ENCODE measurements at places on chromosomes 12 and 14.

DNA sequence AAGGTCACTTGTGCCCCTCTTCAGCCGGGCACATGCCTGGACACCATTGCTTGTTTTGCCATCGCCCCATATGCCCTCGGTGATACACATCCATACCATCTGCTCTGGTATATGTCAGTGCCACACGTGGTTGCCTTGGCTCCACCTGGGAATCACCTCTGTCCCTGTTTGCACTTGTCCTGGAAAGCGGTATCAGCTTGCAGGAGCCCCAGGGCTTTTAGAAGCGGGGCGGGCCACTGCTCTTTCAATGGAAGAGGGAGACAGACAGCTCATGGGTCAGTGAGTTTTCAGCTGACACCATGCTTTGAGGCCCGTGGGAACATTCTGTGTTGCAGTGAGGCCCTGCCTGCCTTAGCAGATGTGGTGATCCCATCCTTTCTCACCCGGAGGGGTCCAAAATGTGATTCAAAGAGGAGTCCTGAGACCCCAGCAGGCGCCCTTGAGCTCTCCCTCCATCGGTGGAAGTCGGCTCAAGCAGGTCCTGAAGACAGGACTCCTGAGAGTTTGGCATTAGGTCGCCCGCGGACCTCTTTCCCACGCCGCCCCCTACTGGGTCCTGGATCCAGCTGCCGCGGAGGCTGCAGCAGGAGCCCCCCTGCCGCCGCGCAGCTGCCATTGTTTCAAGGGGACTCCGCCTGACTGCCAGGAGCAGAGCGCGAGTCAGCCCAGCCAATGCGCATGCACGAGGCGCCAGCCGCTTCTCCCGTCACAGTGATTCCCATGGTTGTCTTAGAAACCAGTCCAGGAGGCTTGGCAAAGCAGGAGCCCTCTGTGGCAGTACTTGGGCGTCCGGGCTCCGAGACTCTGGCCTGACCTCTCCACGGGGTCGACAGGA, 773.2 kb upstream of the ALG10B start:
- no peak for ATAC-seq

- peak; percentile 24 for ATAC-seq
Measured at GRCh38 chr12:111451649-111452129, 46.0 kb downstream of the SH2B3 start.

DNA sequence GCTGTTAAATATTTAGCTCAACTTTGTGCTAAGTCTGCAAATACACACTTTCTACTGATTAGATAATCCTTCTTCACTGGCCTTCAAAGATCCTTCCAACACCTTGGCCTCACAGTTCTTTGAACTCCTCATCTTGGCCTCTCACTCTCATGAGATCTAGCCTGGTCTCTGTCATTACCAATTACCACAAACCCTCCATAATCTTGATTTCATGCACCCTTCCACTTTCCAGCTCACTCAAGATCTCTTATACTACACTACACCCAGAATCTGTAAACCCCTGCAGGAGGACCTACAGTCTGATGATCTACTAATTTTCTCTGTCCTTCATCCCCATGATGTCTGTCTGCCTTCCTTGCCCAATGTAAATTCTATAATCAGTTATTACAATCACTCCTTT, 71.1 kb downstream of the DUSP16 start:
- no peak for ATAC-seq

DNA sequence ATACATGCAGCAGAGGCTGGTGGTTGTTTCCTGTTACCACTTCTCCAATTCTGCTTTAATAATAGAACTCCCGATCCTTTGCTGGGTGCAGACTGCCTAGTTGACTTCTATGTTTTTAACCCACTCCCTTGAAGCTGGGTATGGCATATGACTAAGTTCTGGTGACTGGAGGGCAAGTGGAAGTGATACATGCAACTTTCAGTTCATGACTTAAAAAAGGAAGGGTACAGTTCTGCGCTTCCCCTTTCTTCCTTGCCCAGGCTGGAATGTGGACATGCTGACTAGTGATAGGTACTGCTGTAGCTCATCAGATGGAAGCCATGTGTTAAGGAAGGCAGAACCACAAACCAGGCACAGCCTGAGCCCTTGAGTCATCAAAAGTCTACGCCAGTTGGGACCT, 2.4 kb upstream of the A2M start:
- peak; percentile 76 for ATAC-seq

DNA sequence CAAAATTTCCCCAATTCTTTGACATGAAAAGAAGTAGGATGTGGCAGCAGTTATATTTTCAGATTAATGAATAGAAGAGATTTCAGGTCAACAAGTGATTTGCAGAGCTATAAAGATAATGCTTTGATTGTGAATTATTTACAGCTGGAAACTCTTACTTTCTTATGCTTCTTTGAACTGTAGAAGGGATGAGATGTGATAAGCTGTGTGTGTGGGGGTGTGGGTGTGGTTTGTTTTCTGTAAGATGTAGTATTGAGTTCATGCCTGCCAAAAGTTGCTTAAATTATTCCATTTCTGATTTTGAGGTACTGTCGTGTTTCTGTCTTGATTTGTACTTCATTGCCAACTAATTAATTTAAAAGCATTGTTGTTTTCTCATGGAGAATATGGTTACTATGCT, 22.7 kb downstream of the AEBP2 start:
- no peak for ATAC-seq

DNA sequence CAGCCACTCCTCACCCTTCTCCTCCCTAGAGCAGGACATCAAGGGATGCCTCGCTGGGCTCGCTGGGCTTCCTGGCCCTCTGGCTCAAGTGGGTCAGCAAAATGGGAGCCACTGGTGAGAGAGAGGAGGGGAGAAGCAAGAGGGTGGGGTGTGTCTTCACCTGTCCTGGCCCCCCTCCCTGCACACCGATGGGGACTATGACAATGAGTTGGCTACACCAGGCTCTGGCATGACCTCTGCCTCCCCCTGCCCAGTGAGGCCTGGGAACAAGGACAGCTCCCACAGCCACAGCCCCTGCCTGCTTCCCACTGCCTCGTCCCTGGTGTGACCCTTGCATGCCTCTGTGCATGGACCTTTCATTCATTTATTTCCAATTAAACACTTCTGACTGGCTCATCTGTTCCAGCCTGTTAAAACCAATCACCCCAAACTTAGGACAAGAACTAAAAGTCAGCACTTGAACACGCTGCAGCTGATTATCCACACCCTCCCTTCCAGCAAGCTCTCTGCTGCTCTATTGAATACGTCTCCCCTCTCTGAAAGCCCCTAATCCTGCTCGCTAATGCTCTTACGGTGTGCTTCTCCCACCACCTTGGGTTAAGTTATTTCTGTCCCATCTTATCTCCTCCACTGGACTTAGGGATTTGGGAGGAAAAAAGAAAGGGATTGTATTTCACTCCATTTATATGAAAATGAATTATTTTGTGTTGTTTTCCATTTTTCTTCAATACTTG, 5.8 kb upstream of the PPP2R5C start:
- no peak for ATAC-seq

DNA sequence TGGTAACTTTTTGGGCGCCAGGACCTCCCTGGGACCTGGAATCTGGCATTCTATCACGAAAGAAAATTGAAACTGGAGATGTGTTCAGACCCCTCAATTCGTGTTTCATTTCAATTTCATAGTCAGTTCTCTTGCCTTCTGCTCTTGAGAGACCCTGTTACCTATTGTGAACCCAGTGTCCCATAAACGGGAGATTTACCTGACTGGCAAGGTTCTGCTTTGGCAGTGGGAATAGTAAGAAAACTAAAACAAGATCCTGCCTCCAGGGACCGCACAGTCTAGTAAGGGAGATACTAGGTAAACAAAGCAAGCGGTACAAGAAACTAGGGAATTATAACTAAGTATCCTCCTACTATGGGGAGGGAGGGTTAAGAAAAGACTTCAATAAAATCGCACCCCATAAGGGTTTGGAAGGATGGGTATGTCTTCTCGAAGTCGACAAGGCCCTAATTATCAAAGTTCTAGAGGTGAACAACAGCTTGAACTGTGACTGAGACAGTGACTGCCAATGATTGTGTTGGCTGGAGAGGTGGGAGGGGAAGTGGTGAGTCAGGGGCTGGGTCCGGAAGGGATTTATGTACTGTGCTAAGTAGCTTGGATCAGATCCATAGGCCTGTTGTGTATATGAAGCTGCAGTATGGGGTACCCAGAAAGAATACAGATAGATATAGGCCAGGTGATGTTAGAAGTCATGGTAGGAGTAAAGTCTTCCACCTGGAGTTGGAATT, 754 bp downstream of the ACSS3 start:
- ATAC-seq = peak; percentile 56

GRCh38 chr12:82608706-82609105, 78.0 kb upstream of the TMTC2 start:
- no peak for ATAC-seq

- no peak for ATAC-seq
Measured at GRCh38 chr14:92427096-92427495, 86.5 kb upstream of the RIN3 start.

GRCh38 chr14:95026851-95027463, 130.4 kb downstream of the DICER1 start:
- ATAC-seq = no peak

GRCh38 chr12:107134558-107134957, 41.2 kb upstream of the CRY1 start:
- ATAC-seq = no peak

- ATAC-seq = no peak
Measured at GRCh38 chr12:31662176-31662849, 2.8 kb downstream of the ETFBKMT start.

- ATAC-seq = peak; percentile 16
Measured at GRCh38 chr12:124637581-124637981, 70.2 kb upstream of the NCOR2 start.

- ATAC-seq = no peak
Measured at GRCh38 chr12:42990387-42990786, 400.8 kb upstream of the PRICKLE1 start.

DNA sequence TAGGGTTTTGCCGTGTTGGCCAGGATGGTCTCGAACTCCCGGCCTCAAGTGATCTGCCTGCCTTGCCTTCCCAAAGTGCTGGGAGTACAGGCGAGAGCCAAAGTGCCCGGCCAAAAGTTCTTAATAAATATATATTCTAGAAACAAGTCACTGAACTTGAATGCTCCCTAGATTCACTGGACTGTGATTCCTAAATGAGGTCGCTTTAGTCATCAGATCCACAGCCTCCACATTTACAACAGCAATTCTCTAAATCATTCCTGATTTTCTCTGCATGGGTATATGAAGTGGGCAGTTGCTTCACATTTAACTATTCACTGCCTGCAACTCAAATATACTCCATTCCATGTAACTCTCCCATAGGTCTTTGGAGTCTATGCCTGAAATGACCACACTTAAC, 813.0 kb downstream of the GALC start:
- no peak for ATAC-seq

GRCh38 chr12:132275110-132275531, 54.3 kb downstream of the GALNT9 start:
- ATAC-seq = no peak

DNA sequence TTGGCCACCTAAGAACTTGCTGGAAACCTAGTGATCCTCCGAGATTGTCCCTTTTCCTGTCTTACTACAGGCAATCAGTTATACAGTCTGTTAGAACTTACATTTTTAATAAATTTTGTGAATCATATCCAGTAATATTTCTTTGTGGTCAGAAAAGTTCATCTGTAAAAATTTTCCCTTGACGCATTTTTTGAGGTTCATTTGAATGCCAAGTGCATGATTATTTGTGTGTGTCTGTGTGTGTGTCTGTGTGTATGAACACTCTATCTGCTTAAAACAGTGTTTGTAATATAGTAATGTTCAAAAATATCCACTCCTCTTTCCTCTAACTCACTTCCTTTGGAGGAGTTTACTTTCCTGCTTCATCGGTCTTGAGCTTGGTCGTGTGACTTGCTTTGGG, 468.7 kb upstream of the FLRT2 start:
- ATAC-seq = no peak

GRCh38 chr14:36818794-36819384, 157.2 kb downstream of the PAX9 start:
- peak; percentile 72 for ATAC-seq

GRCh38 chr12:28563936-28564335, 373.7 kb downstream of the CCDC91 start:
- no peak for ATAC-seq

- ATAC-seq = peak; percentile 30
Measured at GRCh38 chr14:53542732-53543131, 389.6 kb upstream of the DDHD1 start.

DNA sequence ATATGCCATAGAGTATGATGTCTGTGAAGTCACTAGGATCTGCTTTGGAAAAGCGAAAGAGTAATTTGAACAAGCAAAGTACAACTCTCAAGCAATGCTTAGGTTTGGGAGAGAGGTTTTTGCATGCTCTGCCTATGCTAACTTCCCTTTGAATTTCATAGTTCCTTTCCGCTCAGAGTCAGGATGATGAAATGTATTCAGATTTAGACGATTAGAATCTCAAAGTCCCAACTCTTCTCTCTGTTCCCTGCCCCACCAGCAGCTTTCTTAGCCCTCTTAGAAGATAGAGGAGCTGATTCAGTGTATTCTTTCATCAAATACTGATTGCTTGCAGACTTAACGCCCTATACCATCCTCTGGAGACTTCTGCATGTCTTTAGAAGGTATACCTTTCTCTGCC, 11.5 kb downstream of the RAB5B start:
- ATAC-seq = no peak

DNA sequence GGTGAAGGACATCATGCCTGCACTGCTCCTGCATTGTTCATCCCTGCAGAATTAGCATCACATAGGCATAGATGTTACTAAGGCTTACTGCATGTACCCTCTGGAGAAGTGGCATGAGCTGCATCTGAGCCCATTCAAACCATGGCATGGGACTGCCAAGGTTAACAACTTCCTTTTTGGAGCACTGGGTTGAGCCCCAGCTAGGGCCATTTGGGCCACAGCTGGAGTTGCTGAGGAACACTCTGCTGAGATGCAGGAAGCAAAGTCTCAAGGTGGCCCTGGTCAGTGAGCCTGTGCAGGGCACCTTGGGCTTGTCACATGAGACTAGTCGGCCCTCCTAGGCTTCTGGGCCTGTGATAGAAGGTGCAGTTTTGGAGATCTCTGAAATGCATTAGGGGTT, 511.2 kb downstream of the C12orf50 start:
- no peak for ATAC-seq

DNA sequence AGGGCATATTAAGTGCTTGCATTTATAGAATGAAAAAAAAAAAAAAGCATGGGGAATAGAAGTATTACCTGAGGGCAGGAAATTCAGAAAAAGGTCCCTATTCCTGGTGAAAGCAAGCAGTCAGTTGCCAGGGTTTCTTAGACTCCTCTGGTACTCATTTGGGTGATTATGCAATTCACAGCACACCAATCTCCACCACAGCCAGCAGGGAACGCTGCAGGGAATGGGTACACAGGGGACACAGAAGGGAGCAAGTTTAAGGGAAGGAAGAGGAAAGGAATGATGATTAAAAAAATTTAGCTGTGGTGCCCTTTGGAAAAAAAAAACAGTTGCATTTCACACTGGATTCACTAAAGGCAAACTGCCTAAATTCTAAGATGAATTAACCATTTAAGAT, 14.2 kb downstream of the BLTP3B start:
- no peak for ATAC-seq

Data from motor neuron (in vitro differentiated cells).